ENCODE measurements at places on chromosomes 7 and 10.

GRCh38 chr7:41114131-41114530, 588.8 kb downstream of the INHBA start:
- DNase-seq: no peak

DNA sequence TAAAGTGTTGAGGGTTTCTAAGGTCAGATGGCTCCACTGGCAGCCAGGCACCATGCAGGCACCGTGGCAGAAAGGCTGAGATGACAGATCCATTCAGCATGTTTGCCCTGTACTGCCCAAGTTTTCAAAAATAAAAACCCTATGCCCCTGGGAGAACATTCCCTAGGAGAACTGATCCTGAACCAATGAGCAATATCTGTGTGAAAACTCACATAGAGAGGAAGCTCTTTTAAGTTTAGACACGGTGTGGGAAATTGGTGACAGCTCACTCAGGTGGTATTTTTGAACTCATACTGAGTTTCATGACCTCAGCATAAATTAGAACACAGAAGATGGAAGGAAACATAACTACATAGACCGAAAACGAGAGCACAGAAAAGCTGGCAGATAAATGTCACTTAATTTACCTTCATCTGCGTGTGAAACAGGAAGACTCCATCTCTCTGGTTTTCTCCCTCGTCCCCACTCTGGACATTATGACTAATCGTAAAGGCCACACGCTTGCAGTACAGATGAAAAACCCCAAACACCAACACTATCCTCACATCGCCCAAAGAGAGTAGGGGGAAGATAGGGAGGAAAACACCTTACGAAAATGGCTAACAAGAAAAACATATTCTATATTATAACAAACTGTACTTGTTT, 127.8 kb downstream of the ICA1 start:
- no peak for DNase-seq

DNA sequence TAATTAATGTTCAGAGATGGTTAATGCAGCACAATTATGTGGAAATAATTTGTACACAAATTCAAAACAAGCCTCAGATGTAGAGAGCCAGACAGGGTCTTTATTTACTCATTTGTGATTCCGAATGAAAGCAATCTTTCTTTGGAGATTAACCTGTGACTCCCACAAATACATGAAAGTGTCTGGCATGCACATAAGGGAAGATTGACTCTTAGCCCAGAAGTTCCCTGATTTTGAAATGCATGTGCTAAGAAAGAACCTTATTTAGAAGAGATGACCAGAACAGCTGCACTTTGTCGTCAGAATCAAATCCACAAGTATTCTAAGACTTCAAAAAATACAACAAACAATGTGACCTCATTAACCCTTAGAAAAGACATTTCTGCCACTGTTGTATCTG, 45.1 kb downstream of the RNLS start:
- DNase-seq: no peak

- no peak for DNase-seq
Measured at GRCh38 chr7:128168667-128169210, 72.3 kb upstream of the LEP start.

GRCh38 chr7:107890493-107890961, 456 bp upstream of the DLD start:
- peak; percentile 70 for DNase-seq

GRCh38 chr7:87047-87446, 105.3 kb upstream of the FAM20C start:
- no peak for DNase-seq

GRCh38 chr7:1567049-1567771, 2.6 kb downstream of the PSMG3 start:
- no peak for DNase-seq

- no peak for DNase-seq
Measured at GRCh38 chr10:110973400-110973799, 54.0 kb downstream of the SHOC2 start.

- no peak for DNase-seq
Measured at GRCh38 chr10:78342827-78343653, 309.4 kb downstream of the RPS24 start.

GRCh38 chr10:99920486-99920885, 89.3 kb downstream of the DNMBP start:
- DNase-seq: no peak

DNA sequence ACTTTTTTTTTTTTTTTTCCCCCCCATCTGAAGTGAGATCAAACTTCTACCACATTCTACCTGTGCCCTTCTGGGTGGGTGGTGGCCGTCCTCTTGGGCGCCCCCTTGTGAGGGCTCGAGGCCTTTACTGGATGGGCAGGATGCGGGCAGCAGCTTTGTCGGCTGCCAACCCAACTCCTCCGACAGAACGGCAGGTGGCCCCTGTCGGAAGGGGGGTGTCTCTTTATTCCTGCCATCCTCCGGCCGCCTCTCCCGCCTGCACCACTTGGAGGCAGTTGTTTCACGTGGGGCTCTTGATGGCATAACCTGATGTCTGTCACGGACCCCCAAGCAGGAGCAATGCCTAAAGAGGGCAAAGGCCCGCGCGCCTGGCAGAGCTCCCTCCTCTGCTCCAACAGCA, 31.0 kb downstream of the AMZ1 start:
- peak; percentile 40 for DNase-seq

DNA sequence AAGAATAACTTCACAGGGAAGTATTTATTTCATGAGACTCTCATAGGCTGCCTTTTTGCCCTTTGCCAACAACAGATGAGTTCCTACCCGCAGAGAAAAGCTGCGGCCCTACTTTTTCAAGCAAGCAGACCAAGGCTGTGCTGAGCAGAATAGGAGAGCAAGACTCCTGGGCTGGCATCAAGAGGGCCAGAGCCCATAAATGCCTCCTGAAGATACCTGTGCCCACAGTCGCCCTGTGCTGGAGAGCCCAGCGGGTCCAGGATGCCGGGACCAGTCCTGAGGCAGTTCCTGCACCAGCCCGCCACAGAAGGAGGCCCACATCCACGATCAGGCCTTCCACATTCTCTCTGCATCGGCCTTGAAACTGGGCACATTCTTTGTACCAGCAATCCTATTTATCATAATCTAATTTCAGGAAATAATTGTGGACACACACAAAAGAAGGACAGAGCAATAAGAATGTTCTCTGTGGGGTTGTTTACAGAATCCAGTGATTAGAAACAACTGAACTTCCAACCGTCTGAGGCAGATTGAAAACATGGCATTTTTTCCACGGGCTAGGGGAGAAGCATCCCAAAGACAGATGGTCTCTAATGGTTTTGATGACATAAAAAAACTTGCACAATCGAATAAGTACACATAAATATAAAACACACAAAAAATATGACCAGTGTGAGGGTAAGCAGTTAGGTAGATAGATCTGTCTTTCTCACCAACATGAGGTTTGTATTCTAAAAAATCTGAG, 95.6 kb downstream of the CPXM2 start:
- DNase-seq: no peak

DNA sequence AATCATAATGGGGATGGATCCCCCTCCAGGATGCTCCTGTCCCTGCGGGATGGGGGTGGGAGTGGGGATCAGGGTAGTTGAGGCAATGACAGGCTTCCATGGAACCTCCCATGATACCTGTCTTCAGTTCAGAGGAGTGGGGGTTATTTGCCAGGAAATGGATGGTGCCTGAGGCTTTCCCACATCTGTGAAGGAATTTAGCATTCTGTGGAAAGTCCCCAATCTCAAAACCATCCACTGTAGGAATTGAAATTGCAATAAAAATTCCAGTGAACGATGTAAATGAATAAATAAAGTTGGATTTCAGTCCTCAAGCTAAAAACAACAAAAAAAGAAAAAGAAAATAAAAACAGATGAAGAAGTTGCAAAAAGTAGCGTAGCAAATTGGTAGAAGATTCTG, 81.9 kb downstream of the CHRM2 start:
- no peak for DNase-seq

- DNase-seq: no peak
Measured at GRCh38 chr10:125165584-125166573, 5.5 kb upstream of the CTBP2 start.

DNA sequence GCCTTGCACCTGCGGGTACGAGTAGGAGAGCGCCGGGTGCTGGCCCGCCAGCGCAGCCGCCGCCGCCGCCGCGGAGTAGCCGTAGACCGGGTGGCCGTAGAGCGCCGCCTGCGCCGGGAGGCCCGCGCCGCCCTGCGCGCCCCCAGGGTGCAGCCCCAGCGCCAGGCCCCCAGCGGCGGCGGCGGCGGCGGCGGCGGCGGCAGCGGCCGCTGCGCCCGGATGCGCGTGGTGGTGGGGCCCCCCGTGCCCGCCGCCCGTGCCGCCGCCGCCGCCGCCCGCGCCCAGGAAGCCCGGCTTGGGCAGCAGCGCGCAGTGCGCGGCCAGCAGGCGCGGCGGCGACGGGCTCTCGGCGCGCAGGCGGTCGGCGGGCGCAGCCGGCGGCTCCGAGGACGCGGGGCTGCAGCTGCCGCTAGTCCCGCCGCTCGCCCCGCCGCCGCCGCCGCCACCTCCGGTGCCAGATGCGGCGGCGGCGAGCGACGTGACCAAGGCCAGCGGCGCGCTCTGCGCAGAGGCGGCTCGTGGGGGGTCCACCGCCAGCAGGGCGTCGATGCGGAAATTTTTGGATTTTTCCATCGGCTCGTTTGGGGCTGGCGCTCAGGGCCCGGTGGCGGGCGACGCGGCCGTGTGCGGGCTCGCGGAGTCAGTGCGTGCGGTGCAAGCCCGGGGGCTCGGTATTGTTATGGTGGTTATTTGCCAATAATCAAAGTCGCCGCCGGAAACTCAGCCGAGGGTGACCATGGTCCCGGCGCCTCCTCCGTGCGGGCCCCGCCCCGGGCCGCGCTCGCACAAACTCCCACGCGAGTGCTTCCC, 480 bp downstream of the MNX1 start:
- no peak for DNase-seq

DNA sequence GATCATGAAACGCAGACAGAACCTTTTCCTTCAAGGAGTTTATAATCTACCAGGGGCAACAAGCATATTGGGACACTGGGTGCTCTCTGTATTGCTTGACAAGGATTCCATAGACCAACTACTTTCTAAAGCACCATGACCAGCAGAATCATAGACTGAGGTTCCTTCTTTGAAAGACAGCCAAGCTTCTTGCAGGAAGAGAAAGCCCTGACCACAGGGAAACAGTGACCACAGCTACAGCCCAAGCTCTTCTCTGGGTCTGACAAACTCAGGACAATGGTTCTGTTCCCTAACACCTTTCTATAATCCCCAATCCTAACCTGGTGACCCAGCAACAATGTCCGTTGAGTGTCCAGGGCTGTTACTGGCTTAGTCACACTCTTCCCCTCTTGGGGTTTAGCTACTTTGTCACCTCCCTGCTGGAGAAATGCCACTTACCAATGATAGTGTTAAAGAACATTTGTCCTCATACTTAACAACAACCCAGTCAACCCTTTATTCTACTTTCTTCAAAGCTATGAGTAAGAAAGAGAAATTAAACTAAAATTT, 155.7 kb downstream of the JAZF1 start:
- DNase-seq: no peak

- DNase-seq: no peak
Measured at GRCh38 chr7:116455009-116455408, 44.5 kb upstream of the CAV2 start.

DNA sequence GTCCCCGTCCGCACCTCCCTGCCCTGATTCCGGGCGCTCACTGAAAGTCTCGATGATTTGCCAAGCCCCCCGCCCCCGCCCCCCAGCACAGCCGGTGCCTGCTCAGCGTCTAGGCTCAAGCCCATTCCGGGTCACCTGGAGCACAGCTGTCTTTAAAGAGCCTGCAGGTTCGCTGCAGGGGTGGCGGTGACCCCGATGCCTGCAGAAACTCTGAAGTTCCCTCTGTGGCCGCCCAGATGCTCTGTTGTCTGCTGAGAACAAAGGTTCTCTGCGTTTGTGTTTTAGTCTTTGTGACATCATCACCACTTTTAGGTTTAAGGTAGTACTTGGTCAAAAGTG, 780 bp downstream of the VENTX start:
- DNase-seq: no peak

- no peak for DNase-seq
Measured at GRCh38 chr7:94182721-94183120, 178.6 kb upstream of the BET1 start.

DNA sequence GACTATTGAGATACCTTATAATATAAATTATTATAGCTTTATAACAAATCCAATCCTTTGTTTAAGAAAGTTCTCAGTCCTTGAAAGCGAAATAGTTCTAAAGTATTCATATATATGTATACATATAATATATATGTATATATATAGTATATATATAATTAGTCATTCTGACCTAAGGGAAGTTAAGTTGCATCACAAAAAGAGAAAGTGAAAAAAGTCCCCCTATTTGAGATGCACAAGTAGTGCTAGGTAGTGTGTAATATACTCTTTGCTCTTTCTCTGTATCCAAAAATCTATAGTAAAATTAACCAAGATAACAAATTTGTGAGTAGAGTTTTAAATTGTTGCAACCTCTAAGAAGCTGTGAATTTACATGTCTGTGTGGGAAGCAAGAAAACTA, 13.3 kb upstream of the IFIT1B start:
- no peak for DNase-seq

DNA sequence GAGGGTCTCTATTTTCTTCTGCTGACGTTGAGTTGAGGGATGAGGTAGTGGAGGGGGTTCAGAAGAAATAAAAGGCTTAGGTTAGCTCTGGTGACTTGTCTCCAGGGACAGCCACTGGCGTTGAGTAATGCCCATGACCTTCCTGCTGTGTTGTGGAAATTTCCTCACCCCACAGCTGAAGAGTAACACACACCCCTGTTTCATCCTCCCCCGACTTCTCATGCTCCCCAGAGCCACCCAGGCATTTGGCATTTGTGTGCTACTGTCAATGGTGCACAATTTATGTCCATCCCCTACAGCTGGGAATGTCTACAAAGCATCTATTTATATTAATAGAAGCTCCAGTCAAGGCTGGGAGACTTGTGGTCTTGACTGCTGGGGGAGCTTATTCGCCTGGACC, 4.7 kb upstream of the TMEM72 start:
- DNase-seq: no peak

GRCh38 chr7:75876126-75876881, 2.5 kb upstream of the RHBDD2 start:
- DNase-seq: no peak

DNA sequence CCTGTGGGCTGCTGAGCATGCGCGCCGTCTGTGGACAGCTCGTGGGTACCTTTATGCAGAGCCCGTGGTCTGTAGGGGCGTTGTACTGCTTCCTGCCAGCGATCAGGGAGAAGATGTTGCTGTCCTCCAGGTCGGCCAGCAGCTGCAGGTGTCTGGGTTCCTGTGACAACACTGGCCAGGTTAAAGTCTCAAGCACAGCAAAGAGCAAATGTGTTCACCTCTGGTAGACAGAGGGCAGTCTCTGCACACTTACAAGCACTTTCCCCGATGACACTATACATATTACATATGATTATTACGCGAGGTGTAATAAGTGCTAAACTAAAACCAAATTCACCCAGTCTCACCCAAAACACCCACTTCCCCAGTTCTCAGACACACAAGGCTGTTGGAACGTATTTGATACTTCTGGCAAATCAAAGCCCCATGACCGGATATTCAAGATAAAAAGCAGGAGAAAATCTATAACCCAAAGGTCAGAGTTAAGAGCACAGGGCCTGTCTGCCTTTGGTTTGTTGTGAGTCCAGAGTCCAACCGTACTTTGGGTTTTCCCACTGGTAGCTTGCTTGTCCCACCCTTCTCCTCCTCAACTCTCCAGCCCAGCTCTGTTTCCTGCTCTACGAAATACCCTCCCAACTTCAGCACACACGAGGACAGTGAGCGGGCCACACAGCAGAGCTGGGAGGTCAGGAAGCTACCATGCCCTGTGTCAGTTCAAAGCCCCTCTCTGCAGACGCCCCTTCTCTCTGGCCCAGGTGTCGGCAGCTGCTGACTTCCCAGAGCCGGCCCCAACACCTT, 49.7 kb upstream of the DDC start:
- DNase-seq: peak; percentile 36

- DNase-seq: no peak
Measured at GRCh38 chr10:102106998-102107397, 13.2 kb downstream of the LDB1 start.

- no peak for DNase-seq
Measured at GRCh38 chr10:131795761-131796160, 105.0 kb upstream of the PPP2R2D start.

Measured in NCI-H510A treated with DMSO at 0.1 percent for 48 hours (cell line).